ENCODE measurements at places on chromosomes 3 and 15.

- no peak for DNase-seq
Observed at GRCh38 chr15:99645951-99646350, 80.2 kb downstream of the MEF2A start.

- no peak for DNase-seq
Observed at GRCh38 chr3:115068799-115069198, 78.3 kb downstream of the ZBTB20 start.

GRCh38 chr3:187997490-187997889 is 156.5 kb upstream of the LPP start:
- DNase-seq: no peak

- DNase-seq: no peak
Observed at GRCh38 chr3:16301507-16301906, 36.5 kb downstream of the OXNAD1 start.

DNA sequence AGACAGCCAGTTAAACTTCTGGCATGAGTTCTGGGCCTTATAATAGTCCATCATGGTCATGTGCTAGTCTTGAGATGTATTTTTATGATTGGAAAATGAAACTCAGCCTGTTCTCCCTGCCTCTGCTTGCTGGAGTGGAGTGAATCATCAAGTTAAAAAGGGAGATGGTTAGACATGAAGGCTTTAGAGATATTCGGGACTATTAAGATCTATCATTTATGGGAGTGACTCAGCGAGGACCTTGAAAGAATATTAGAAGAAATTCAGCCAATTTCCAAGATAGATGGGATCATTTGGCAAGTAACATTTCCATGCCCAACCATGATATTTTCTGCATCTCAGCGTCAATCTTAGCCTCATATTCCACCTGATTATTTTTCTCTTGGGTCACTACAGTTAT is 79.8 kb downstream of the AGBL1 start:
- DNase-seq: no peak

GRCh38 chr15:26081758-26082220 is 218.7 kb upstream of the ATP10A start:
- no peak for DNase-seq

- no peak for DNase-seq
Observed at GRCh38 chr15:79168922-79169456, 78.4 kb upstream of the RASGRF1 start.

DNA sequence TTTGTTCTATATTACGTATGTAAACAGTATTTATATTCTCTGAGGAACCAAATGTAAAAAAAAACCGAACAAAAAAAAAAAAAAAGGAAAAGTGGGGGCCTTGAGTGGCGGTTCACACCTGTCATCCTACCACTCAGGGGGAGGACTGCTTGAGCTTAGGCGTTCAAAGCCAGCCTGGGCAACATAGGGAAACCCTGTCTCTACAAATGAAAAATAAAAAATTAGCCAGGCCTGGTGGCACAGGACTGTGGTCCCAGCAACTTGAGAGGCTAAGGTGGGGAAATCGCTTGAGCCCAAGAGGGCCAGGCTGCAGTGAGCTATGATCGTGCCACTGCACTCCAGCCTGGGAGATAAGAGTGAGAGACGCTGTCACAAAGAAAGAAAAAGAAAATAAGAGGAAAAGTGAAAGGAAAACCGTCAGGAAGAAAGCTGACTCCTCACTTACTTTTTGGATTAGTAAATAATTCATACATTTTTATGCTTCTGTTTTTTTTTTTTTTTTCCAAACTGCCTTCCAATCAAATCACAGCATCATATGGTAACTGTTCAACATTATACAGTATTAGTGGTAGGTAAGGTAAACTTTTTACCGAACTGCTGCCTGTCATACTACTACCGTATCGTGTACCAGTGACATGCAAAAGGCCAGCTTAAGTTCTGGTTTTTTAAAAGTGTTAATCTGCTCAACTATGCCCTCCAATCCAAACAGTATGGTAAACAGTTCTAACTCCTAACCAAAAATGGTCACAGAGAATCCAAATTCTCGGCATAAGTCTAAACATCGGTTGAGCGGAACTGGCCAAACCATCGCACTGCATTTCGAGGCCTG is 1.2 kb downstream of the PHC3 start:
- DNase-seq: no peak

DNA sequence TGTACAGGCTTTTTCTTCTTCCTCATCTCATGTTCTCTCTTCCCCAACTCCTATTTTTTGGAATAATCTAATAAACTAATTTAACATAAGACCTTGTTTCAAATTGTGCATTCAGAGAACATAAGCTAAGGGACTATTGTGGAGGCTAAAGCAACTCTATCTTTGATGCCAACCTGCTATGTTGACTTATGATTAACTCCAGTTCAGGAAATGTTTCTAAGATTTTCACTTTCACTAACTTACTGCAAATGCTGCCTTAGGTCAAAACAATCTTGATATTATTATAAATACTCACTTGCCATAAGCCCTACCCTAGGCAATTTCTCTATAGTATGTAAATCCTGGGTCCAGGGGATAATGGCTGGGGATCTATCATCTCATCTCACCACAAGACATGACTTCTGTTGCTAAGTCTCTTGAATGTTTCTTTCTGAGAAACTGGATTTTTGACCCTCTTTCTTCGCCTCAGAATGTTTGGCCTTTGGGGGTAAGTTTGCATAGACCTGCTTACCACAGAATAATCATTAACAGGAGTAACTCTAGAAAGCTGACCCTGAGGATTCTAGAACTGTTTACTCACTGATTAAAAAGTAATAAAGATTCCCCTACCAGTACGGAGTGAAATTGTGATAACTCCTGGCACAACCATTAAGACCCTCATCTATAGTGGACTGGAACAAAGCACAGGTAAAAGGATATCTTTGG is 768.1 kb downstream of the GBE1 start:
- DNase-seq: no peak

GRCh38 chr3:171825222-171825828 is 15.0 kb upstream of the PLD1 start:
- no peak for DNase-seq
